ENCODE measurements at places on chromosomes 12 and 14.

- DNase-seq: no peak
Observed at GRCh38 chr14:96221841-96222240, 17.2 kb downstream of the BDKRB2 start.

DNA sequence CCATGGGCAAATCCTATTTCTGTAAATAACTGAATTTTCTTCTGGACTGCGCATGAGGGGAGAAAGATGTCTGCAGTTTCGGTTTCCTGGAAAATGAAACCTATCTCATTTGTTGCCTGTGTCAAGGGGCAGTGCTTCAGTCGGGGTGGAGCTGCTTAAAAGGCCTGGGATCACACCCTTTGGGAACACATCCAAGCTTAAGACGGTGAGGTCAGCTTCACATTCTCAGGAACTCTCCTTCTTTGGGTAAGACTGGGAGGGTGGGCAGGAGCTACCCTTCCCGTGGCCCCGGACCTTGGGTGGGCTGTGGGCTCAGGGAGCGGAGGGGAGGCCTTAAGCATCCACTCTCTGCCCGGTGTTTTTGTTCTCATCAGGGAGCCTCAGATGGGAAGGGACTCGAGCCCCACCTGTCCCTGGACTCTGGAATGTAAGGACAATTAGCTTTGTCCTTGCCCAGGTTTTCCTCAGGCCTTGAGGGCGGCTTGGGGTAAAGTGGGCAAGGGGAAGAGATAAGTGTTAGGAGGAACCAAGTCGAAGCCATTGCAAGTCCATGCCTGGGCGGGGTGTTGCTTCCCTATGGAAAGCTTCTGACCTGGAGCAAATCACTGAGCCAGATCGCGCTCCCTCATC, at the start of gene IFI27:
TSS of gene IFI27 (plus strand) at position 185 of the 630 bp plus-strand sequence.
- peak; percentile 64 for DNase-seq

- DNase-seq: no peak
Observed at GRCh38 chr12:94404854-94405253, 54.8 kb downstream of the CEP83 start.

DNA sequence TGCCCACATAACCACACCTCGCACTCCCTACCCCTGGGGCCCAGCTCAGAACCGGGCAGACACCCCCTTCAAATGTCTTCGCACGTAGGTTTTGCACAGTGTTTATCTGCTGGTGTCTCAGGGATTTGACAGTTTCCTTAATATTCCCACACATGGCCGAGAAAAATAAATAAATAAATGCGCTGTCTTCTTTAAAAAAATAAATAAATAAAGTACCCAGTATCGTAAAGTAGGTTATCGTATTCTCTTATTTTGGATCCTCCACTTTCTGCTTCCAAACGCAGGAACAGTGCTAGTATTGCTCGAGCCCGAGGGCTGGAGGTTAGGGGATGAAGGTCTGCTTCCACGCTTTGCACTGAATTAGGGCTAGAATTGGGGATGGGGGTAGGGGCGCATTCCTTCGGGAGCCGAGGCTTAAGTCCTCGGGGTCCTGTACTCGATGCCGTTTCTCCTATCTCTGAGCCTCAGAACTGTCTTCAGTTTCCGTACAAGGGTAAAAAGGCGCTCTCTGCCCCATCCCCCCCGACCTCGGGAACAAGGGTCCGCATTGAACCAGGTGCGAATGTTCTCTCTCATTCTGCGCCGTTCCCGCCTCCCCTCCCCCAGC, 710 bp upstream of the FOS start:
- no peak for DNase-seq

DNA sequence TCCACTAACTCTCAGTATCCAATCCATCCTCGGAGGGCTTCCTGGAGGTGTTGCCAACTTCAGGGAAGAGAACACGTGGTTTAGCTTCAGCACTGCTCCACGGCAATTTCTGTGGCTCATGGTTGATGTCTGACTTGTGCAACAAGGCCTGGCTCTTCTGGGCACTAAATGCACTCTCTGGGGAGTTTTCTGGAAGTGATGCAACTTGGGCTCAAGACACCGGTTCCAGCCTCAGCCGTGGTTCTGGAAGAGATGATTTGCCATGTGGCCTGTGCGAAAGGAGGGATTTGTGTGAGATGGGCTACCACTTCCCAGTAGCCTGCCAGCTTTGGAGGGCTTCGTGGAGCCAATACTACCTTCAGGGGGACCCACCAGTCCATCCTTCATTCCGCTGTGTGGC, 118.6 kb upstream of the RTL1 start:
- DNase-seq: no peak

GRCh38 chr12:106226884-106227640, 20.8 kb downstream of the CKAP4 start:
- peak; percentile 78 for DNase-seq

GRCh38 chr12:12008232-12008850, 62.4 kb upstream of the BCL2L14 start:
- no peak for DNase-seq

- DNase-seq: peak; percentile 37
Observed at GRCh38 chr14:100078997-100079725, 13.9 kb downstream of the EVL start.

DNA sequence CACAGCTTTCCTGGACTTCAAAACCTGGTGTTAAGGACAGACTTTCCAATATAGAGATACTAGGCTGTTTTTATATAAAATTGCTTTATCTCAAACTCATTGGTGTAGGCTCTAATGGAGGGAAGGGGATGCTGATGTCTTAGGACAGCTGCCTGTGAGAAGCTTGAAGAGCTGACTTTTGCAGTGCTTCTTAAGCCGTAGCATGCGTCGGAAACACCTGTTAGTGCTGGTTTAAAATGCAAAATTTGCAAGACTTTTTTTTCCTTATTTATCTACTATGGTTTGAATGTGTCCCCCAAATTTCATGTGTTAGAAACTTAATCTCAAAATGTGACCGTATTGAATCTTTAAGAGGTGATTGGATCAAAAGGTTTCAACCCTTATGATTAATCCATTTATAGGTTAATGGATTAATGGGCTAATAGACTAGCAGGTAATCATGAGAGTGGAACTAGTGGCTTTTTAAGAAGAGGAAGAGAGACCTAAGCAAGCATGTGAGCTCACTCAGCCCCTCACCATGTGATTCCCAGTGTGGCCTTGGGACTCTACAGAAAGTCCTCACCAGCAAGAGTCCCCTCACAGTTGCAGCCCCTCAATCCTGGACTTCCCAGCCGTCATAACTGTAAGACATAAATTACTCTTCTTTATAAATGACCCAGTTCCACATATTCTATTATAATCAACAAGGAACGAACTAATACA, 60.9 kb upstream of the FUT8 start:
- no peak for DNase-seq

- DNase-seq: no peak
Observed at GRCh38 chr12:105352052-105352451, 21.6 kb downstream of the C12orf75 start.

DNA sequence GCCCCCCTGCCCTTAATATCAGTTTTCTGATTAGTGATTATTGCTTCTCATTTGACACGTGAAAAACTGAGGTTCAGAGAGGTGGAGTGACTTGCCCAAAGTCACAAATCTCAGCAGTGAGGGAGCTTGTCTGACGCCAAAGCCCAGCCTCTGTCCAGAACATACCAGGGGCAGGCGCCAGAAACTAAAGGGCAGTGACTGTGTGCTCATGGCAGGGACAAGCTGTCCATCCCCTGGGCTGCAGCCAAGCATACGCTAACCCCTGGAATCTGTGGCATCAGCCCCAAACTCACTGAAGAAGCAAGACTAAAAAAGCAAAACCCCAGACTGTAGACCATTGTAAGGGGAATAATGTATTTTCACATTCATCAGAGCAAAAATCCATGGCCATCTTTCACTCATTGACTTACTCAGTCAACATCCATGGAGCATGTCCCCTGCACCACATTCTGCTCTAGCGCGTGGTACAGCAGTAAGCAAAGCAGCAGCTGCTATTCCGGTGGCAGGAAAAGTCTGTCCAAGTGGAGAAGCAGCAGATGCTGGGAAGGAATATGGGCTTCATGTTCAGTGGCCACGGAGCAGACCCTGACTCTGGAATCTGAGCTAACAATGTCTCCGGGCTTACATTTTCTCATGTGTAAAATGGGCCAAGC, 1.5 kb upstream of the SERPINA4 start:
- DNase-seq: no peak

DNA sequence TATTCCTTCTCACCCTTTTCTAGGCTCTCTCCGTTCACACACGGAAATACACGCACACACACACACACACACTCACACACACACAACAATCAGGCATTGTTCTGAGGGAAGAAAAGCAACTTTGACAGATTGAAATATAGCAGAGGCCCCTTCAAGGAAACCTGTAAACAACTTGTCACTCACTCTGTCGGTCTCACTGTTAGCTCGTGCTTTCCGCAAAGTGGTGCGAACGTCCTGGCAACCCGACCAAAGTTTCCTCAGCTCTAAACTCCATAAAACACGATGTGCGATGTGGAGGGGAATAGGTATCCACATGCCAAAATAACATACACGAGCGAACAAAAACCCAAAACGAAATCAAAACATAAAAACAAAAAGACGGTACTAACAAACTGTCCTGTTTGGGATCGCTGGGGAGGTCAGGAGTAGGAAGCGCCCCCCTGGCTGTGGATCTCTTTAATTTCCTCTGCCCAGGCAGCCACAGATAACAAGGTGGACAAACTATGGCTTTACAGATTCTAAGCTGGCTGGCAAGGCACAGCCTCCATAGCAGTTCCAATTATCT, 822 bp upstream of the SOX5 start:
- DNase-seq: peak; percentile 32

DNA sequence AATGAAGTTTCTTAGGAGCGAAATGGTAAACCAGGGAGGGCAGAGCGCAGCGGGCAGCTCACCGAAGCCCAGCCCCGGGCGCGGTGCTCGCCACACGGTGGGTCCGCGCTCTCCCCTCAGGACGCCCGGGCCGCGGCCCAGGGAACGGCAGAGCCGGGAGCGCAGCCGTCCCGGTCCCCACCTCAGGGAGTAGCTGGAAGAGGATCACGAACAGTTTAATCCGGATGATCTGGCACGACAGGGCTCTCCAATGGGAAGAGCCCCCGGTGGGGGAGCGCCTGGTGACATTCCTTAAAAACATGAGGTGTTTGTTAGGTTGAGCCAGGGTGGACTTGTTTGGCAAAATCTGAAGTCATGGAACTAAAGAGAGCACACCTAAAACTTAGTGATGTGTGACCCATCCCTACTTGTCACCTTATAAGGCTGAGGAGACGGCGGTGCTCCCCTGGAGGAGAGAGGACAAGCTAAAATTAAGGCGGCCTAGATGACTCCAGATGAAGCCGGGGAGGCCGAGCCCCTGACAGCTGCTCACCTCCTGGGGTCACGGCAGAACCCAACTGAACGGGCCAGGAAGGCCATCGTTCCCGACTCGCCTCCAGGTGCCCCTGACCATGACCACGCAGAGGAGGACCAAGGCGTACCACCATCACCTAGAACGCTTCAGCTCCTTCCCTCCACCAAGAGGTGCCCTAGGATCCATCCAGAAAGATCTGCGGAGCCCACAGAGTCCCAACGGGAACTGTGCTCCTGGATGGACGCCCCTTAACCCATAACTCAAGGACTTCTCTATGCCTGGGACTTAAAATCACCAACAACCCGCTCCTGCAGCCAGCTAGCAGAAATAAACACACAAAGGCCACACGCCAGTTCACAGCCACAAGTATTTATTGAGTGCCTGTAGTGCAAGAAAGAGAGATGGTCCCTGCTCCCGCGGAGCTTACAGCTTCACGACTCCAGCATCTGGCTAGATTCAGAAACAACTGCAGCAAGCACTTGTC, 866 bp upstream of the PITPNM2 start:
- DNase-seq: no peak

GRCh38 chr12:51812871-51813270, 35.6 kb downstream of the FIGNL2 start:
- no peak for DNase-seq

DNA sequence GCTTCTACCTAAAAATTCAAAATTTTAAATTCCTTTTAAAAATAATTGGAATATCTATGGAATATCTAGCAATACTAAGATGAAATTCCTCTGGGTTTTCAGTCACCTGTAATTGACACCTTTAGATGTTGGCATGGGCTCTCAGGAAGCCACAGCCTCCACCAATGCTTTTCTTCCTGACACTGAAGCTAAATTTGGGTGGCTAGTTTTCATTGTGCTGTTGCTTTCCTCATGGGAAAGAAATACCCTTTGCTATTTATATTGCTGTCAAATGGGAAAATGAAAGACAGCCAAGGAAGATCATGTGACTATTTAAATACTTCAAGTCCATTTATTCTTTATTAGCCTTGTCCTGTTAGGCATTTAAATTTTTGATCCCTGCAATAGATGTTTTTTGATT, 313.0 kb downstream of the NAV3 start:
- DNase-seq: no peak

- no peak for DNase-seq
Observed at GRCh38 chr14:102625564-102626296, 33.3 kb downstream of the RCOR1 start.

DNA sequence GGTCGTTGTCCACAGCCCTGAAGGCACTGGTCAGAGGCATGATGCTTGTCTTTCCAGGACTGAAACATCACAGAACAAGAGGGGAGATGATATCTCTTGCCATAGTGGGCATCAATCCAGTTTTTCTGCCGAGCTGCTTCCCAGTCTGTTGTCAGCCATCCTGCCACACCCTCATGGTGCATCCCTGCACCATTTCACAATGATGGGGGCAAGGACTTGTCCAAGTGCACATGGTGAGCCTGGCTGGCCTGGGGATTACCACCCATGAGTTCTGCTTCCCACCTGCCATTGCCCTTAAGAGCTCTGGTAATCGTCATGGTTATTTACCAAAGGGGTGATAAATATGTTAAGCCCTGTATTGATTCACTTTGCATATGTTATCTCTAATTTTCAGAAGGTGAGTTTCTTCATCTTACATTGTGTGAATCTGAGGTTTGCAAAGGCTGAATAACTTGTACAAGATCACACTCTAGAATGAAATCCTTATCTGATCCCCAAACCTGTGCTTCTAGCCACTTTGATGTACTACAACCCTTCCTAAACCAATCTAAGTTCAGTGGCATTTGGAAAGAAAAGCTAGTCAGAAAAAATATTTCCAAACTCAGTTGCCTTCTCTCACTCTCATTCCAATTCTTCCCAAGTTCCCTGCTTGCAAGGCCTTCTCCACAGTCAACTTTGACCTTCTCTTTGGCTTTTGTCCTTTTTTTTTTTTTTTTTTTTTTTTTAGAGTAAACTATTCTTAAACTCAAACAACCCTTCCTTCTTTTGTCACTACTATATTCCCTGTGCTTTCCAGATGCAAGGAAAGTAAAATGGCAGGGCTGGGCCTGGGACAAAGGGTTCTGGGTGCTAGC, 2.3 kb downstream of the AVIL start:
- DNase-seq: no peak

GRCh38 chr14:93266127-93266526, 59.1 kb downstream of the UBR7 start:
- no peak for DNase-seq

DNA sequence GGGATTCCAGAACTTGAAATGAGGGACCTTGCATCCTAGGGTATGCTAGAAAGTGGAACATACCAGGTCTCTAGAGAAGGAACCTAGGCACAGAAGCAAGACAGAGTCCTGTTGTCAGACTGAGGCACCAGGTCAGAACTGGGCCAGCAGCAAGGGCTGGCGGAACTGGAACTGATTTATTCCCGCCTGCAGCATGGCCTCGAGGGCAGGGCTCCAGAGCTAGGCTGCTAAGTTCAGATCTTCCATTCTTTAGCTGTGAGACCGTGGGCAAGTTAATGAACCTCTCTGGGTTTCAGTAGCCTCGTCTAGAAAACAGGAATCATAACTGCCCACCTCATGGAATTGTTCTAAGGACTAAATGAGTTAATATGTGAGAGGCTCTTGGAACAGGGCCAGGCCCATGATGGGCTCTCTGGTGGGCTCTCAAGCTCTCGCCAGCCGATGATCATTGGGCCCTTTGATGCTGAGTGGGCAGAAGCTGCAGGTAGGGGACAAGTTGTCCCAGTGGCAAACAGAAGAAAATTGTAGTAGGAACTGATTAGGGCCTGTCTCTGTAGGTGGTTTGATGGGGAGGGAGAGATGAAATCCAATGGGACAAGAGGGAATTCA, 199.8 kb downstream of the ZFP36L1 start:
- DNase-seq: no peak

All from fibroblast of pulmonary artery (primary cell).